ENCODE measurements at places on chromosomes 6 and 20.

- no peak for DNase-seq
Measured at GRCh38 chr6:37115236-37115895, 54.6 kb upstream of the PIM1 start.

DNA sequence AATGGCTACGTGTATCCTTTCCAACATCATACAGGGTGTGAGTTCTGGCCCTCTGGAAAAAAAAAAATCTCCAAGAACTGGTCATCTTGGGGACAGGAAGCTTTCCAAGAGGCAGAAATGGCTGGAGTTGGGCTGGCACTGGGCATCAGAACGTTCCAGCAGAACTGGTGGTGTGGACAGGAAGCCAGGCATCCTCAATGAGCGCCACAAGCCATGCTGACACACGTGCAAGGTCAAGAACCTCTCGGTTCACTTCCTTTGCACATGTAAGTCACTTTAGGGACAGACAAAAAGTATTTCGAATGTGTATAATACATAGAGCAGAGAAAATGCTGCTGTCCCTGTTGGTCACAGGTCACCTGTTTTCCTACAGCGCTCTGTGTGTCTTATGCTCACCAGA is 27.4 kb upstream of the RIN2 start:
- no peak for DNase-seq

DNA sequence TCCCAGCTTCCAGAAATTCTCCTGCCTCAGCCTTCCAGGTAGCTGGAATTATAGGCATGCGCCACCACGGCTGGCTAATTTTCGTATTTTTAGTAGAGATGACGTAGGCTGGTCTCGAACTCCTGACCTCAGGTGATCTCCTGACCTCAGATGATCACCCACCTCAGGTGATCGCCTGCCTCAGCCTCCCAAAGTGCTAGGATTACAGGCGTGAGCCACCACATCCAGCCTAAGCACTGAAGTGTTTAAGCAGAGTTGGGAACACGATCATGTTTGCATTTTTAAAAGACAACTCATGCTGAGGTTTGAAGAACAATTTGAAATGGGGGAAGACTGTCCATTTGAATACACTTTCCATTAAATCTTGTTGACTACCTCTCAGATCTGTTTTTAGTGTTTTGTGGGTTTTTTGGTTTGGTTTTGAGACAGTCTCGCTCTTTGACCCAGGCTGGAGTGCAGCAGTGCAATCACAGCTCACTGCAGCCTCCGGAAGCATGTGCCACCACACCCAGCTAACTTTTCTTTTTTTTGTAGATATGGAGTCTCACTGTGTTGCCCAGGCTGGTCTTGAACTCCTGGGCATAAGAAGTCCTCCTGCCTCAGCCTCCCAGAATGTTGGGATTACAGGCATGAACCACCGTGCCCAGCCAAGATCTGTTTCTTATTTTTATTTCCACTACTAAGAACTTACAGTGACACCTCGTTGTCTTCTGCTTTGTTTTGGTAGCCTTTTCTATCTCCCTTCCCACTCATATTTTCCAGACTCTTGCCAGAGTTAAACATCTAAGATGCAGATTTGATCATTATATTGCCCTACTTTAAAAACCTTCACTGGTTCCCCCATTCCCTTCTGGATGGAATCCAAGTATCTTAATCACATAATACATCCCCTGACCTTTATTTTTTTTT is 5.5 kb downstream of the CASP8AP2 start:
- DNase-seq, result no peak

- DNase-seq, result no peak
Measured at GRCh38 chr6:51633424-51633823, 454.0 kb downstream of the PKHD1 start.

DNA sequence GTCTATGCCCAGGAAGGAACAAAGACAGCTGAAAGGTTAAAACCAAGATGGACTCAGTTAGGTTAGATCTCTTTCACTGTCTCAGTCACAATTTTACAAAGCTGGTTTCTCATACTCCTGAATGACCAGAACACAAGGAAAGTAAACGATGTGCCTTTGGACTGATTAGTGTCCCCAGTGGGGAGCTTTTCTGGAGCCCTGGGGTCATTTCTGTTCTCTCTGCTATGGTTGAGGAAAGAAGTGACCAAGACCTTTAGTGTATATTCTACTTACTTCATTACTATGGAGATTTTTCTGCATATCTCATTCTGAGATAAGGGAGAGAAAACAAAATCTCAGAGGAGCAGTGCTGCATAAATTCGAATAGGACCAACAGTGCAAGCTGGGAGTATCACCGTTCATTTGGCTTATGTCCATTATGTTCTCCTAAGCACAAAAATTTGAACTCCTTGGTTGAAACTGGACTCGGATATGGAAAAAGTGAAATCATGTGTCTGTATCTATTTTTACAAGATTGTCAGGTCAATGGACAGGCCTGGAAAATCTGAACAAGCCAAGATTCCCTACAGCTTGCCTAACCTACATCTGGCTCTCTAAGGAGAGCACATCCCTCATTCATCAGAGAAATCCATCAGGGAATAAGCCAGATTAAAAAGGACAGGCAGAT is 34.4 kb upstream of the ENPP1 start:
- no peak for DNase-seq

- DNase-seq, result no peak
Measured at GRCh38 chr6:110654096-110654820, 161.0 kb downstream of the CDK19 start.

DNA sequence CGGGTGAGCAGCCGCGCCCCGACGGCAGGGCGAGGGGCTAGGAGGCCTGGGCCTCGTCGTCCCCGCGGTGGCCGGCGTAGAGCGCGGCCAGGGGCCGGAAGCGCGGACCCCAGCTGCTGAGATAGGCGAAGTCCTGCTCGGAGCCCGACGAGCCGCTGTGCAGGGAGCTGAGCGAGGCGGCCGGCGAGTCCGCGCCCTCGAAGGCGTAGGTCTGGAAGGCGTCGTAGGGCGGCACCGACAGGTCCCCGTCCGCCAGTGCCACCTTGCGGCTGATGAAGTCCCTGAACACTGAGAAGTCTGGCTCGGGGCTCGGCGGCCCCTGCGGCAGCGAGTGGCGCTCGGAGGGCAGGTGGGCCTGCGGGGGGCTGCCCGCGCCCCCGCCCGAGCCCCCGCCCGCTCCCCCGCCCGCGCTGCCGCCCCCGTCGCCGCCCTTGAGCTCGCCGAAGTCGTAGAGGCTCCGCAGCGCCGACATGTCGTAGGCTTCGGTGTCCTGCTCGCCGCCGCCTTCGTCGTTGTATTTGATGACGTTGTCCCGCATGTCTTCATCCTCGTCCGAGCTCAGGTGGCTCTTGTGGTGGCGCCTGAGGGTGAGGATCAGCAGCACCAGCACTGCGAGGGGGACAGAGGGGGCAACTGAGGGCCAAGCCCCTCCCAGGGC is 56.5 kb downstream of the CD40 start:
- peak; percentile 91 for DNase-seq

GRCh38 chr20:3586093-3586492 is 77.1 kb downstream of the GFRA4 start:
- DNase-seq, result no peak

- no peak for DNase-seq
Measured at GRCh38 chr6:20564777-20565176, 30.5 kb downstream of the CDKAL1 start.

DNA sequence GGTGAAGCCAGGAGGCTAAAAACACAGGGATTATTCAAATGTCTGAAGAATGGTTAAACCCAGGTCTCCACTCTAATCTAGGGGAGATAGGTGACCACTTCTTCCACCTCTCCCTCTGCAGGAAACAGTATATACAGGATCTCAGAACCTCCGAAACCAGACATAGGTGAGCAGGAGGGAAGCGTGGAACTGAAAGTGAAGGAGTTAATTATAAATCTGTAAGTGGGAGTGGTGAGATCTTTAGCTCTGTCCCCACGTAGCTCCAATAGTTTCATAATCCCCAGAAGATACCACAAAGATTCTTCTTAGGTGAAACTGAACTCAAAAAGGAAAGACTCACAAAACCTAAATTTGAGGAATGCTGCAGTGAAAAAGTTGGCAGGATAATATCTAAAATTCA is 76.8 kb downstream of the THEMIS start:
- DNase-seq, result no peak

GRCh38 chr6:26056583-26057350 is 30.5 kb upstream of the HFE start:
- DNase-seq, result no peak

DNA sequence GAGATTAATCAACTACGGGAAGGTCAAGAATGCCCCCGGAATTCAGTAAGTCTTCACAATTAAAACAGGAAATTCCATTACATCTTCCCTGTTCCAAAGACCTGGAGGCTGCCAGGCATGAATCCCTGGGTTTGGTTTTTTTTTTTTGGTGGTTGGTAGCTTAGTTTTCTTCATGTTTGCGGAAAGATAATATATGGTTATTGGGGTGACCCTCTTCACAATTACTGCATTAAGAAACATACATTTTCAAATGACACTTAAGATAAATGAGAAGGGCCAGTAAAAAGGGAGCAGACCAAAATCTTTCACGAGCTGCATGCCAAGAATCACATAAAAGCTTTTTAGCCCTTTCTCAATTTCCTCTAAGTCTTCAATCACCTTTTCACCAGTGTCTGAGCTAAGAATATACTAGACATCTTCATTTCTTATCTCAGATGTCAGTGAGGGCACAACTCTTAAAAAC is 64.0 kb downstream of the KIF13A start:
- no peak for DNase-seq

DNA sequence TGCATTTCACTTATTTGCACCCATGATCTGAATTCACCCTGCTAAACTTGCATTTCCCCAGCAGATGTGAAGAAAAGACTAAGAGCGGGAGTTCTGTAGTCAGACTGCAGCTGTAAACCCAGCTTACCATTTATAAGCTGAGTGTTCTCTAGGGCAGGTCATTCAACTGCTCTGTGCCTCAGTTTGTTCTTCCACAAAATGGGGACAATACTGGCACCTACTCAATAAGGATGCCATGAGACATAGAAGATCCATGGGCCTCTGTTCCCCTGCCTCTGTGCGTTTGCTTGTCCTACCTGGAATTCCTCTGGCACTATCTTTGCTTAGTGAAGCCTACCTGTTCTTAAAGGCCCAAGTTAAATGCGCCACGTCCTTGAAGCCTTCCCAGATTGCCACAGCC is 12.2 kb upstream of the MDFI start:
- no peak for DNase-seq

DNA sequence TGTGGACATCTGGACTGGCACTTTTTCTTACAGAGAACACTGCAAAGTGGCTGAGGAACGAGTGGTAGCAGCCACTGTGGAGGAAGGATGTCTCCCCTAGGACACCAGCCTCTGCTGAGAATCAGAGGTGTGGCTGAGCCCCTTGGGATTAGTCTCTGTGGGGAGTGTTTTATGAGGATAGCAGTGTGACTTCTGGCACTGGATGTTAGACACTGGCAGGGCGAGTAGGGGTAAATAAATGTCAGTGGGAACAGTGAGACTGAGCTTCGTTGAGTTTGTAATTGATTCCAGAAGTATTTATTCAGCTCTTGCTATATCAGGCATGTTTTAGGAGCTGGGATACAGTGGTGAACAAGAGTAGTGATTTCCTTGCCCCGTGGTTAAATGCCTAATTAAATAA is 124.0 kb downstream of the JARID2 start:
- DNase-seq, result no peak

- DNase-seq, result no peak
Measured at GRCh38 chr6:156760377-156760776, 16.8 kb upstream of the ARID1B start.

- DNase-seq, result no peak
Measured at GRCh38 chr6:13655700-13656099, 40.6 kb downstream of the NOL7 start.

DNA sequence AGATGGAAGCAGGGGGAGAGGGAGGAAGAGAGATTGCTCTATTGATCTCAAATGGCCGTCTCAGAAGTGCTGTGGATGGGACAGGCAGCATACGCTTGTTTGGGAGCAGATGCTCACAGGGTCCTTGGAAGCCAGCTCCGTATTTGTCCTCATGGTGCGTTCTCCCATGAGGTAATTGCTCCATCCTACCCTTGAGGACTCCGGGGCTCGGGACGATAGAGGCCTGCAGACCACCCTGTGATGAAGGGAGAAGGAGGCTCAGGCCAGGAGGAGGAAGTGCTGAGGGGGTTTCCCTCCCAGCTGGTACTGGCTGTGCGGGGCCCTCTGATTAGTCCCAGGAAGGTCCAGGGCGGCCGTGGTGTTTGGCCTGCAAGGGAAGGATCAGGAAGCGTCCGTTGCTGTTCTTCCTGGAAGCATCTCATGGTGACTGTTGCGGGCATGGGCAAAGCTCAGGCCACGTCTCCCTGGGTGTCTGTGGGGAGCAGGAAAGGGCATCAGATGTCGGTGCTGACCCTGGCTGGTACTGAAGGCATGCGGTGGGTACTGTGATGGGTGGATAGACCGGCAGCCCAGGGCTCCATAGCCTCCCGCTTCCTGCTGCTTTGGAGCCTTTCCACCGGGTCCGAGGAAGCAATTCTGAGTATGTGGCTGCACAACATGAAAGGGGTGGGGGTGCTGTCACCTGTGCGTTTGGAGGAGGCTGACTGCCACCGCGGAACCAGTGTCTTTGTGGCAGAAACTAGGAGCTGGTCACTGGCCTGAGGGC is 158.3 kb downstream of the SYCP2 start:
- no peak for DNase-seq

DNA sequence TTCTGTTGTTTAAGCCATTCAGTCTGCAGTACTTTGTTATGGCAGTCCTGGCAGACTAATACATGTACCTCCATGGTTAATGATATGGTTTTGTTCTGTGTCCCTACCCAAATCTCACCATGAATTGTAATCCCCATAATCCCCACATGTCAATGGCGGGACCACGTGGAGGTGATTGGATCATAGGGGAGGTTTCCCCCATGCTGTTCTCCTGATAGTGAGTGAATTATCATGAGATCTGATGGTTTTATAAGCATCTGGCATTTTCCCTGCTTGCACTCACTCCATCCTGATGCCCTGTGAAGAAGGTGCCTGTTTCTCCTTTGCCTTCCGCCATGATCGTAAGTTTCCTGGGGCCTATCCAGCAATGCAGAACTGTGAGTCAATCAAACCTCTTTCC is 57.5 kb upstream of the NT5E start:
- DNase-seq, result no peak

DNA sequence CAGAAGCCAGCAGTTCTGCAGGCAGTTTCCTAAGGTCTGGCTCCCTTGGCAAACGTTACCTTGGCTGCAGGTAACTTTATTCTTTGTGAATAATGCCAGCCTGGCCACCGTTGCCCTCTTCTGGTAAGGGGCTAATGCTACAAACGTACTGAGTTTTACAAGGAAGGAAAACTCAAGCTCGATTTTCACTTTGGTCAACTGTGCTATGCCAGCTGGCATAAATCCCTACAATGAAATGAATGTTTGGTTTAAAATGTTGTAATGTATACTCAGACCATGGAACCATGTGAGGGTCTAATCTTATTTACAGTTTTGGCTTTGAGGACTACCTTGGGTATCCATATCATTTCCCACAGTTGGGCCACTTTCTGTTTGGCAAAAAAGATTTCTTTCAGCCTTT is 101.4 kb downstream of the SLX4IP start:
- no peak for DNase-seq

GRCh38 chr6:144999127-144999526 is 714.0 kb downstream of the UTRN start:
- no peak for DNase-seq

GRCh38 chr6:134609716-134610261 is 291.9 kb upstream of the SGK1 start:
- no peak for DNase-seq
